ENCODE measurements at places on chromosomes 4 and X.
A peak's percentile ranks its signal among the peaks of the same experiment; 100 is the strongest.

DNA sequence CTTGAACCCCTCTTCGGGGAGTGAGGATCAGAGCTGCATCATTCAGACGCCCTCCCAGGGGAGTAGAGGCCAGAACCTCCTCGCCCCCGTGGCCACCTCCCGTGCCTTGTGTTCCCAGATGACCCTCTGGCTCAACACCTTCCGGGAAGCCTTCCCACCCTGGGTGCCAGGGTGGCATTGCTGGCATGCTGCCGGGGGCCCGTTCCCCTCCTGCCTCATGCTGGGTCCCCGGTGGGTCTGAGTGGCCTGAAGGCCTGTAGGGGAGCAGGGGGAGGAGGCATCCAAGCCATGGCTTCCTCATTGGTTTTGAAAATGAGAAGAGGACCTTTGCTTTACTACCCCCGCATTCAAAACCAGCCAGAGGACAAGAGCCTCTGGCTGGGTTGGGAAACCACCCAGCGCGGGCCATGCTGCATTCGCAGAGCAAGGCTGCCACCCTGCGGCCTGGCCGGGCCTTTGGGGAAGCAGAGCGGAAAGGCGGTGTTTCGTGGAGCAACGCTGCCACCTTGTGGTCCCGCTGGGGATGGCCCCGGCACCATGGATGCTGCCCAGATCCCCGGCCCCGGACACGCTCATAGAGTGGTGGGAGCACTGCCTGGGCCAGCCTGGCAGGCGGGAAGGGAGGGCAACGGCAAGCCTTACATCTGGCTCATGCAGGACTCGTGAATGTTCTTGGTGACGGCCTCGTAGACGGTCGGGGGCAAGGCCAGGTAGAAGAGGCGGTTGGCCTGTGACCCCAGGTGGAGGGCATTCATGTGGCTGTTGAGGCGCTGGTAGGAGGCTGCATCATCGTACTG lies 11.9 kb downstream of the G6PD start:
- peak; percentile 78 for DNase-seq

- no peak for DNase-seq
These were observed 84.3 kb upstream of the PRSS48 start for GRCh38 chr4:151192556-151193235.

- DNase-seq = peak; percentile 25
These were observed 2.4 kb downstream of the LONRF3 start for GRCh38 chrX:118976599-118977340.

DNA sequence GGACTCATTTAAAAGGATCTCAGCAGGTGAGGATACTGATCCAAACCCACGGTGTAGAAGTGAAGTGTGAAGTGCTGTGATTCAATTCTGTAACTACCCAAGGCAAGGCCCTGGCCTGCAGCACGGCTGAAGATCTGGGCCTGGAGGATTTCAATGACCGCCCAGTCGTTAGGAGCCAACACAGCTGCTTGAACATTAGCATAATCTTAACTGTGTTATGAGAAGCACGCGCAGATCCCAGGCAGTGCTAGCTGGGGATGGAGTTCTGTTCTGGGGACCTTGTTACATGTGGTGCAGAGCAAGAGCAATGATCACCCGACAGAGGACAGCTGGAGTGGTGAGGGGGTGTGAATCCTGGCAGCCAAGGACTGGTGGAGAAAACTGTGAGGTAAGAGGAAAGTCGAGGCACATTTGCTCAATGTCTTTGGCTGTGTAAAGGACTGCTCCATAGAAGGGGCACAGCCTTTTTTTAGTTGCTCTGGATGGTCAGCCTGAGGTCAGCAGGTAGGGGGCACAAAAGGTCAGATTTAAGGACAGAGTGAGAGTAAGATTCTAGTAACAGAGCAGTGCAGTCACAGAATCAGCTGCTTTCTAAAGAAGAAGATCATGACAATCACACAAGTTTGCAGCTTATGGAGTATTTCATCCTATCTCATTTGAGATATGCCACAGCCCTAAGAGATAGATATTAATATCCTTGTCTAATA lies 181.8 kb downstream of the DCLK2 start:
- no peak for DNase-seq

- DNase-seq = peak; percentile 40
These were observed 92.1 kb downstream of the SCD5 start for GRCh38 chr4:82706349-82707000.

- peak; percentile 88 for DNase-seq
These were observed 123.6 kb upstream of the RBPJ start for GRCh38 chr4:26197018-26197779.

Measured in mesenchymal stem cell (in vitro differentiated cells and primary cell).